Mesothelial cell of epicardium (in vitro differentiated cells): ENCODE measurements at places on chromosomes 4 and X. TPM values are rescaled to one million over a fixed set of nuclear protein-coding genes. Genes with fewer than 3 reads are reported as not detected.

DNA sequence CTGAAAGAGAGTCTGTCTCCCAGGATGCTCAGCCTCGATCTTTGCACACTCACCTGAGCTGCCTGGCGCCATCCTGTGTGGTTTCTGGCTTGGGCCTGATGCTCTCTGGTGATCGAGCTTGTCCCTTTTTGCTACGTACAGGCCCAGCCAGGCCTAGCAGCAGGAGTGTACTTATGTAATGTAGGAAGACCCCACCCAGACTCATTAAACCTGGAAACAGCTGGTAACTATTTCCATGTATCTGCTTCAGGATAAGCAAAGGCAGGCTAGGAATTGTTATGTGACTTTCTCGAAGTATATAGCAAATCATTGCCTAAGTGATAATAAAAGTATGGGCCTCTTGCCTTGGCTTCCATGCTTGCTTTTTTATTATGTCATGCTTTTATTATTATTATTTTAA is 18.6 kb upstream of the ARSJ start:
- no peaks in the 10 kb centered on the region for H3K27me3 ChIP-seq
- H3K36me3 ChIP-seq = no peaks in the 10 kb centered on the region

GRCh38 chrX:12945494-12945893 is 29.4 kb upstream of the TMSB4X start:
- H3K4me3 ChIP-seq = no peak overlapping the region
- no peak for DNase-seq
- H3K4me1 ChIP-seq = peaks cover 41% of the 10 kb centered on the region
- H3K27ac ChIP-seq = no peak overlapping the region
- peaks cover 5% of the 10 kb centered on the region for H3K36me3 ChIP-seq

- H3K4me3 ChIP-seq = no peak overlapping the region
- H3K36me3 ChIP-seq = no peaks in the 10 kb centered on the region
- H3K4me1 ChIP-seq = no peaks in the 10 kb centered on the region
- no peaks in the 10 kb centered on the region for H3K27me3 ChIP-seq
- H3K27ac ChIP-seq = no peak overlapping the region
- DNase-seq = no peak
Observed at GRCh38 chrX:135383249-135383648, 38.5 kb upstream of the SMIM10L2A start.

- H3K27me3 ChIP-seq = no peaks in the 10 kb centered on the region
- peak overlapping the region; percentile 92 for H3K27ac ChIP-seq
- H3K4me1 ChIP-seq = peaks cover 14% of the 10 kb centered on the region
- no peak for DNase-seq
Observed at GRCh38 chrX:103586659-103587058, 1.3 kb downstream of the TCEAL4 start.

The ACSL1 gene
- total RNA-seq = 18.0 to 20.9 TPM (median 19.2 TPM) in 3 replicates

The OPRPN gene
- total RNA-seq = not detected in 3 replicates

The MAGEH1 gene
- total RNA-seq = 35.9 to 40.2 TPM (median 40.1 TPM) in 3 replicates

The GPR119 gene
- total RNA-seq = not detected in 3 replicates
